Stimulated activated CD8-positive, alpha-beta memory T cell treated with anti-CD3 and anti-CD28 coated beads, Interleukin-12 subunit alpha, Interleukin-12 subunit beta, amount 100 ng/mL, for 1 hour (primary cell): ENCODE measurements at places on chromosomes 1 and 21.

DNA sequence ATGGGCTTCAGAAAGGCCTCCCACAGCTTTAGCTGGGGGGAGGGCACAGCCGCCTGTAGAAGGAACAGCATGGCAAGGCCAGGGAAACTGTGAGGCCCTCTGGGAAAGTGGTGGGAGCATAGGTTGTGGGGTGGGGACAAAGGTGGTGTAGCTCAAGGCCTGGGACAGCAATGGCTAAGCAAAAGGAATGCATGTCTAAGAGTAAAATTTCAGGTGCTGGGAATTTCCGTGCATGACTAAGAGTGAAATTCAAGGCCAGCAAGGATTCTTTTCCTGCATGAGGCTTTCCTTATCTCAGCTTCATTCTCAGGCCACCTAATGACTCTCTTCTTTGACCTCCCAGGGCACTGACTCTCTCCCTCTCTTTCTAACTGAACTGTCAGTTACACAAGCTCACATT lies 86.5 kb upstream of the WNT4 start:
- DNase-seq = no peak

GRCh38 chr1:201826830-201827229 lies 2.1 kb upstream of the IPO9 start:
- no peak for DNase-seq

DNA sequence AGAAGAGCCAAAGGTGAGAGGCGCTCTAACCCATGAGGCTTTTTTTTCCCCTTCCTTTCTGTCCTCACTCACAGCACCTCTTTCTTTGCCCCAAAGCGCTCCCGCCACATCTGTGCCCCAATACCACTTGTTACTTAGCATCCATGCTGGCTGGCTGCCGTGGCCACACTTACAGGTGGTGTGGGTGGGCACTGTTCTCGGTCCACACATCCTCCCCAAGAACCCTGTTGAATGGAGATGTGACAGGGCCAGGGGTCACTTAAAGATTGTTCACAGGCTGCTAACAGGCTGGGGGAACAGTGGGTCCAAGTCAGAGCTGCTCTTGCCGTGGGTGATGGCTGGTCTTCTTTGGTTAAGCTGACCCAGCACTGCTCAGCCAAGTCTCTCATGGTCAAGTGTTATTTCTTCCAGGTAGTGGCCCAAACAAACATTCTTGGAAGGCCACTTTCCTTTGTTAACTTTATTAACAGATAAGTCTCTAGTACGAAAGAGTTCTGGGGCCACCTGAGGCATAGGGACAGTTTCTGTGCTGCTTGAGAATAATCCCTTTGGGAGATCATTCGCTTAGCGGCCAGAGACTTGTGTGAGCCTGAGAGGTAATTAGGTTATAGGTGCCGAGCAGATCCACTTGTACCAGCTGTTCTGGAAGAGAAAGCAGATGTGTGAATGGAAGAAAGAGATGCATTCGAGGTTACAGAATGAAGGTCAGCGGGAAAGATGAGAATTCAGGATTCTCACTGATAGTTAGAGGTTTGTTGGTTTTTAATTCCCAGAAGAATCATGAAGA lies 62.6 kb upstream of the IRF2BP2 start:
- DNase-seq = no peak

DNA sequence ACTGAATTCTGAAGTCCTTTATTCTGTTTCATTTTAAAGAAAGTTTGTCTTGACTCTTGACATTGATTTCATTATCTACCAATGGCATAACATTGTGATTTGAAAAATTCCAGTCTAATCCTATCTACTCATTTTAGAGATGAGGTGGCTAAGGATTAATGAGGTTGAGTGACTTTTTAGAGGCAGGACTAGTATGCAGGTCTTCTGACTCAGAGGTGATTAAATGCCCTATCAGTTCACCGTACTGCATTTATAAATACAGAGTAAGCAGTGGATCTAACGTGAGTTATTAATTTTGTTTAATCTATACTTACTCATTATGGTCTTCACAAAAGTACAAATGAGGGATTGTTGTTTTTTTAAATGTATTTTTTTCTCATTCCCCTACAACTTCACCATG lies 277.6 kb downstream of the PTBP2 start:
- DNase-seq = no peak

DNA sequence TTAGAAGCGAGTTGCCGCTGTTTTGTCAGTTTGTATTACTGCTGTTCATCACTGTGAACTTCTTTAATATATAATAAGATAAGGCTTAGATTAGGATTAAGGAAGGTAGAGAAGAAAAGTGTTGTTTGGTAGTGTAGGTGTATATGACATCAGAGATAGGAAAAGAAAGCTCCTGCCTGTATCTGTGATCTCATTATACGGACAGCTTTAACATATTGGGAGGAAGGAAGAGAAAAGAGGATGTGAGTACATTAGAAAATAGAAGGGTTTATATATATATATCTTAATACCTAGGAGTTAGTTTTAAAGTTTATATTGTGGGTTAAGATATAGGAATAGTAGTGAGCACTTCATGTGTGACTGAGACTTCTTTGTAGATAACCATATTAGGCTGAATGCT lies 71.0 kb downstream of the RALGPS2 start:
- no peak for DNase-seq

- no peak for DNase-seq
Measured at GRCh38 chr1:91591175-91591974, 90.7 kb downstream of the CDC7 start.

DNA sequence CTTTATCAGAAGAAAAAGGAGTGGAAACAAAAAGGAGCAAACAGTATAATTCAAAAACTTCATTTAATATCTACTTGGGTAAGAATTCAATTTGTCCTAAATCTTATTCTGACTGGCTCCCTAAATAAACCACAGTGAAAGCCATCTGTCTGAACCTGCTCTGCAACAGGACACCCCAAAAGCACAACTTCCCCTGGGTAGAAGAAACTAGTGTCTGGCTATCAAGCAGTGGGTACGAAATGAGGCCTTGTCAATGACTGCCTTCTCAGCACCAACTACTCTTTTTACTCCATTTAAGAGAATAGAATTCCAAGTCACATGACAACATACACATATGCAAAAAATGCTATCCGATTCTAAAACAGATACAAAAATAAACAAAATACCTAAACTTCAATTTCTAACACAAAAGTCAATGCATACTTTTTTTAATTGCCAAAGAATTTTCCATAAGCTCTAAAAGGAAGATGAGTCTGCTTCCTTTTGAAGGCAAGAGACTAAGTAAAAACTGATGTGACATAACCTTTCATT lies 206.8 kb downstream of the SLC45A1 start:
- DNase-seq = no peak

GRCh38 chr1:27656157-27656893 lies 15.7 kb downstream of the IFI6 start:
- DNase-seq = no peak

DNA sequence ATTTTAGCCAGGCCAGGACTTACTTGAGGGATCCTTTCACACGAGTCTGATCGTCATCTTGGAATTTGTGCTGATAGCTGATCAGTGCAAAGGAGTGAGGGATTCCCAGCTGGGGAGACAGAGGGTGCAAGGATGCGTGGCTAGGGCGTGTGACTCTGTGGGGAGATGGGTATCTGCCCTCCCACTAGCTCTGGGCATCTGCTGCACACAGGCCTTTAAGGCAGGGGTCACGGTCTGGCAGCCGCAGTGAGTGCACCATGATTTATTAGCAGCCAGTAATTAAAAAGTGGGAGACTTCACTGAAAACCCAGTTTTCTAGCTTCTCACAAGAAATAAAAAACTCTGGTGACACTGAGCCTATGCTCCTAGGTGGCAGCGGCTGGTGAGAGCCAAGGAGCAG lies 20.4 kb downstream of the THAP3 start:
- no peak for DNase-seq

DNA sequence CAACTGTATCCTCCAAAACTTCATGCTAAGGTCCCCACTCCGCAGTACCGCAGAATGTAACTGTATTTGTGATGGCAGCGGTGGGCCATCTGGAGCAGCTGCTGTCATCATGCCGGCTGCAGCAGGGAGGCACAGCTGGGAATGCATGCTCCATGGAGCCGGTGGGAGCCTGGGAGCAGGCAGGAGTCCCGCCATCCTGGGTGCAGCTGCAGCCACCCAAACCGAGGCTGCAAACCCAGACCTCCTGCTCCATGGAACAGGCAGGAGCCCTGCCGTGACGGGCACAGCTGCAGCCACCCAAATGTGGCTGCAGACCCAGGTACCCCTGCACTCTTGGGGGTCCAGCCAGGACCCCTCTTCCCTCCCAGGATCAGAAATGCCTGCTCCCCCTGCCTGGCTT lies 80.3 kb downstream of the SCMH1 start:
- DNase-seq = no peak

GRCh38 chr1:180170546-180171151 lies 16.0 kb downstream of the QSOX1 start:
- no peak for DNase-seq

DNA sequence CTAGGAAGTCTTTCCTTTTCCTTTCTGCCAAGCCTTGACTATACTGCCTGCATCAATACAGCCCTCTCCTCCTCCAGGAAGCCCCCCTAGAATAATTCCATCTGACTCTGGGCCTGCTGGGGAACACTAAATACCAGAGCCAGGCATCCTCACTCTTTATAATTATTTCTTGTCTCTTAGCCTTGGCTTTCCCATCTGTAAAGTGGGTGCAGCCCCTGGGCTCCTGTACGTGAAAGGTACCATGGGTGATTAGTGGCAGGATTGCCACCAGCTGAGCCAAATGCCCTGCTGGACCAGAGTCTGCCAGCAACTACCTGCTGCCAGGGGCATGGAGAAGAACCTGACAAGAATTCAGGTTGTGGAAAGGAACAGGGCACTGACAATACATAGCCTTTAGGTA lies 58.7 kb downstream of the LGR6 start:
- DNase-seq = no peak

DNA sequence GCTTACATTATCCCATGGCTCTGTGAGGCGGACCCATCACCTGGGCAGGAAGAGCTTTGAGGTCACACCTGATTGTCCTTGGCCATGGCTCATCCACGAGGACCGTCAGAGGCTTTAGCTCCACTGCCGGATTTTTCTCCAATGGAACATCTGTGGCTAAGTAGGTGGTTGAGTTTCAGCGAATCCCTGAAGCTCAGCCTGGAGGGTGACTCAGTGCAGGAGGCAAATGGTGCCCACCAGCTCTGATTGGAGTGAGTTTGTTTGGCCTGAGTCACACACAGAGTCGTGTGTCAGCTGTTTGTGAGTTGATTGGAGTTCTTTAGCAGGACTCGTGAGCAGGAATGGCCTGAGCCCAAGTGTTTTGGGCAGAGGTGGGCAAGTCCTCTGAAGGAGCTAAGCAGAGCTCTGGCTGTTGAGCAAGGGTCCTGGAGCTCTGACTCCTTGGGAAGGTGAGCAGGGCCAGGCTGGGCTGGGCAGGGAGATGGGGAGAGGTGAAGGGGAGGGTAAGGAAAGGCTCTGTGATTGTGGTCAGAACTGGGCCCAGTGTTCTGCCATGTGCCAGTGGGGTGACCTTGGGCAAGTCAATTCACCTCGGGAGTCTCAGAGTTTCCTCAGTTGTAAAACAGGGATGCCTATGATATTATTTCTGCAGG lies 2.0 kb downstream of the SLC6A17 start:
- no peak for DNase-seq

- DNase-seq = no peak
Measured at GRCh38 chr1:192979542-192979941, 79.6 kb downstream of the UCHL5 start.

- DNase-seq = no peak
Measured at GRCh38 chr1:117654493-117655219, 48.8 kb downstream of the TENT5C start.

DNA sequence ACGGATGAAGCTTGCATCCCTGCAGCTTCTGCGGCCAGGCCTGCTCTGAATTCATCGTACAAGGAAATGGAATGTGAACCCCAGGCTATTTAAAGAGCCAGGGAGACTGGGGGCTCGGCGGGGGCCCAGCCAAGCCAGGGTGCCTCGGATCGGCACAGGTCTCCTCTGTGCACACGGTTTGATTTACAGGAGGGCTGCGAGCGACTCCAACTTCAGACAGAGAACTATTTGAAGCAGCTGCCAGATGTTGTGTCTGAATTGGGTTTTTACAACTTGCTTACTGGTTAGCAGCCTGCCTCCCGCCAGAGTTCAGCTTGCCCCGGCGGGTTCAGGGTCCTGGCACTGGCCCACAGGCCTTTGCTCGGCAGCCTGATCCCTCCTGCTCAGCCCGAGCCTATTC lies 83.2 kb downstream of the SPSB1 start:
- no peak for DNase-seq

DNA sequence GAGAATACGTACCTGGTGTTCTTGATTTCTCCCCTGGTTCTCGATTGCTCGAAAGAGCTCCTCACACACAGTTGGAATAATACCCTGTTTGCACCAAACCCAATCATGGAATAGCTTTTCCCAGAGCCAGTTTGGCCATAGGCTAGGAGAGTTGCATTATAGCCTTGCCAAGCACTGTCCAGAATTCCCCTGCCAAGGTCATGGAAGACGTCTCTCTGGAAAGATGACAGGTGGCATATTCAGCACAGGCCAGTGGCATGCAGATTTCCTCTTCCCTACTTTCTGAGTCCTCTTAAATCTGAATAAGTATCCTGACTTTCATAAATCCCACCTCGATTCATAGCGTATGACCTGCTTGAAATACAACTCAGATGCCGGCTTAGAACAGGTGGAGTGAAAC lies 96.5 kb downstream of the SCCPDH start:
- DNase-seq = no peak

DNA sequence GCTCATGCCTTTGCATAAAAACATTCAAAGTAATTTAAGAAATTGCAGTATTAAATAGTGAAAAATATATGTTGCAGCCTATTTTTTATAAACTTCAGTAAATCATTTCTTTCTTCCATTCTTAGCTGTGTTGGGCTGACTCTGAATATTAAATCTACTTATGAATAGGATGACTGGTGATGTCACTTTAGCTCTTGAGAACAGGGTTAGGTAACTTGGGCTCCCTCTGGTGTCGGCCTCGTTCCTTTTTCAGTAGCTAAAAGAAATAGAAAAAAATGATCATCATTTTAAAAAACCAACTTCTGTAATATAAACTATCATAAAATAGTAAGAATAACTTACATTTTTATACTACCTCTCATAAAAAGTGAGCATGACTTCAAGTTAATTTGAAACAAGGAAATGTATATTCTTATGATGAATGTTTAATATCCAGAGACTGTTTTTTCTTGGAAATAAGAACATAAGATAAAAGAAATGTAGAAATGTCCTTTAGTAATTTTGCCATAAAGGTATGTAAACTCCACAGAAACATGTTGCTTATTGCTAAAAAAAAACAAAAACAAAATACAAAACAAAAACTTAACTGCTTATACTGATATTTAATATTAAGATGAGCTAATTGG lies 26.8 kb upstream of the NCAM2 start:
- no peak for DNase-seq

DNA sequence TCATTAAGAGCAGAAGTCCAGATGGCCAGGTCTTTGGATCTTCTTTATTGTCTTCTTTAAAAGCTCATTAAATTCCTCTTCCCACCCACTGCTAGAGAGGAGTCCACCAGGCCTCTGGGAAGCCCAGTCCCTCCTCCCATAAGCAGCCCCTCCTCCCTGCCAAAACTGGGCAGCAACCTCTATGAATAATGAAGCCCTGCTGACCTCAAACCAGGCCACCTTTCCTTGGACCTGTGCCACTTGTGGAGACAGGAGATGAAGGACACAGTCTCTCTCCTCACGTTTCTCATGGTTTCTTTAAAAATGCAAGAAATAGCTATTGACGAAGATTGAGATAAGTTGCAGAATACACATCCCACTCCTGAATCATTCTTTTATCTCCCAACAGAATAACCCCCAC lies 112.8 kb downstream of the EDEM3 start:
- no peak for DNase-seq
